Gastroesophageal sphincter (tissue), 4 donors: ENCODE measurements at places on chromosomes 12 and 14. TPM values are rescaled to one million over a fixed set of nuclear protein-coding genes. Genes with fewer than 3 reads are reported as not detected.

- no peak for ATAC-seq
Measured at GRCh38 chr14:74155287-74155686, 70.5 kb downstream of the LIN52 start.

GRCh38 chr14:34668111-34668510 is 38.2 kb upstream of the SNX6 start:
- ATAC-seq, result no peak

- no peak for ATAC-seq
Measured at GRCh38 chr12:50006754-50007442, 18.4 kb downstream of the RACGAP1 start.

GRCh38 chr14:86086962-86087361 is 557.0 kb downstream of the FLRT2 start:
- ATAC-seq, result no peak

GRCh38 chr12:75086091-75087038 is 123.3 kb downstream of the KCNC2 start:
- no peak for ATAC-seq

GRCh38 chr14:99174770-99175319 is 97.2 kb downstream of the BCL11B start:
- ATAC-seq, result no peak

GRCh38 chr12:80017261-80017870 is 82.0 kb upstream of the OTOGL start:
- ATAC-seq, result no peak

GRCh38 chr14:26730929-26731618 is 133.2 kb upstream of the NOVA1 start:
- ATAC-seq, result no peak

DNA sequence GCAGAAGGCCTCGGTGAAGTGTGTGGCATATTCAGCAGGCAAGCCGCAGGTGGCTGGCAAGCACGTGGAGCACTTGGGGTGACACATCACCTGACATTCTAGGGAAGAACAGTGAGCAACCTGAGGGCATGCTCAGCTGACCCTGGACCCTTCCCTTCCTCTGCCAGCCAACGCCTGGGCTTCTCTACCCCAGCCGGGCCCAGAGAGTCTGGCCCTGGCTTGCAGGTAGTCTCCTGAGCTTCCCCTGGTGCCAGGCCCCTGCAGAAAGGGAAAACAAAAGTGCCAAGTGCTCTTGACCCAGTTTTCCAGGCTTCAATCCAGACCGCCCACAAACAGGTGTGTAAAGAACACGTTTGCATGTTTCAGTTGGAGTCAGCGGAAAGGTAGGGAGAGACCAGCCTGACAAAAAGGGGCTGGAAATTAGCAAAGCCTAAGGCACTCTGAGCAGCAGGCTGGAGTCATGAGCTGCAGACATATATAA is 45.7 kb downstream of the PRKAB1 start:
- no peak for ATAC-seq

PPP1R12A gene
- 387 TPM for total RNA-seq

TUBA1A gene
- total RNA-seq, result 750 TPM

RPL10L gene
- not detected for total RNA-seq
